NCI-H187 (cell line): ENCODE measurements at places on chromosomes 5 and 9.
A peak's percentile ranks its signal among the peaks of the same experiment; 100 is the strongest.

DNA sequence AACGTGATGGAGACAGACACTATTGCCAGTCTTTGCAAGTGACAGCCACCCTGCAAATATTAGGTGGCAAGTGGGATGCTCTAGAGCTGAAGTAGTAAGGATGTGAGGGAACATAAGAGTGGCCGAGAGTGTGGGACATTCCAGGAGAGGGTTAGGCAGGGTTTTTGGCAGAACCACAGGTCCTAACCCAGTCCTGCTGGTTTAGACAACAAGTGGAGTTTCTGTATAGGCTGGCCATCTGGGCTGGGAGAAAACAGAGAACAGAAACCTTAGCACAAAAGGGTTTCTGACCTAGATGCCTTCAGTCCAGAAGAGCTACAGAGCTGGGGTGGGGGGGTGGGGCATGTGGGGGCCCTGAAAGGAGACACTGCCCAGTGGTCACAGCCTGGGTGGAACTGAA is 107.4 kb downstream of the TMEM174 start:
- no peak for DNase-seq

DNA sequence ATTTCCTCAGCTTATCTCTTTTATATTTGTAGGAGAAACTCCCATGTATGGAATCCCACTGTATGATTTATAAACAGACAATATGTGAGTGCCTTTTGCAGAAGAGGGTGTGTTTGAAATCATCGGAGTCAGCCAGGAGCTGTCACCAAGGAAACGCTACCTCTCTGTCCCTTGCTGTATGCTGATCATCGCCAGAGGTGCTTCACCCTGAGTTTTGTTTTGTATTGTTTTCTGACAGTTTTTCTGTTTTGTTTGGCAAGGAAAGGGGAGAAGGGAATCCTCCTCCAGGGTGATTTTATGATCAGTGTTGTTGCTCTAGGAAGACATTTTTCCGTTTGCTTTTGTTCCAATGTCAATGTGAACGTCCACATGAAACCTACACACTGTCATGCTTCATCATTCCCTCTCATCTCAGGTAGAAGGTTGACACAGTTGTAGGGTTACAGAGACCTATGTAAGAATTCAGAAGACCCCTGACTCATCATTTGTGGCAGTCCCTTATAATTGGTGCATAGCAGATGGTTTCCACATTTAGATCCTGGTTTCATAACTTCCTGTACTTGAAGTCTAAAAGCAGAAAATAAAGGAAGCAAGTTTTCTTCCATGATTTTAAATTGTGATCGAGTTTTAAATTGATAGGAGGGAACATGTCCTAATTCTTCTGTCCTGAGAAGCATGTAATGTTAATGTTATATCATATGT is 18.0 kb upstream of the CTSL start:
- DNase-seq = no peak

GRCh38 chr5:107112216-107112615 is 558.5 kb downstream of the EFNA5 start:
- no peak for DNase-seq

- no peak for DNase-seq
Measured at GRCh38 chr5:148849461-148849860, 23.1 kb downstream of the ADRB2 start.

DNA sequence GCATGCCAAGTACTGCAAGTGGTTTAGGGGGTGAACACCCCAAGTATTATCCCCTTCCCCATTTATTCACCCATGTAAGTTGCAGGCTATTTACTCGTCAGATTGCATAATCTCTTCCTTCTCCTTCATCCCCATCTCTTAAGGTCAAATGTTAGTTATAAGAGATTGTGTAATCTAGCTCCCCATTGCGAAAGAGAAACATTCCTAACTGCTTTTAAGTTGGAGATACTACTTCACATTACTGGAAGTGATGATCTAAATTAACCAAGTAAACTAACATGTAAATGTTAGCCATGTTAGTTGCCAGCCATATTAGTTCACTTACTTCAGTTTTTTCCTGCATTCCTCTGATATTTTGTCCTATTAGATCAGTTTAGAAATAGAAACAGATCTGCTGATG is 262.3 kb downstream of the TAF11L14 start:
- DNase-seq = no peak

DNA sequence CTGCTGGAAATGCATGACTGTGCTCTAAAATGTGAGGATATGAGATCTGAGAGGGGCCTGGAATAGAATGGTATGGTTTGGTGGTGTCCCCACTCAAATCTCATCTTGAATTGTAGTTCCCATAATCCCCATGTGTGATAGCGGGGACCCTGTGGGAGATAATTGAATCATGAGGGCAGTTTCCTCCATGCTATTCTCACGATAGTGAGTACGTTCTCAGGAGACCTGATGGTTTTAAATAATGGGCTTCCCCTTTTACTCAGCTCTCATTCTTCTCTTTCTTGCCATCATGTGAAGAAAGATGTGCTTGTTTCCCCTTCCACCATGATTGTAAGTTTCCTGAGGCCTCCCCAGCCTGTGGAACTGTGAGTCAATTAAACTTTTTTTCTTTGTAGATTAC is 133.6 kb upstream of the ADAMTS16 start:
- no peak for DNase-seq

GRCh38 chr9:78552802-78553201 is 255.9 kb downstream of the PSAT1 start:
- DNase-seq = peak; percentile 24

DNA sequence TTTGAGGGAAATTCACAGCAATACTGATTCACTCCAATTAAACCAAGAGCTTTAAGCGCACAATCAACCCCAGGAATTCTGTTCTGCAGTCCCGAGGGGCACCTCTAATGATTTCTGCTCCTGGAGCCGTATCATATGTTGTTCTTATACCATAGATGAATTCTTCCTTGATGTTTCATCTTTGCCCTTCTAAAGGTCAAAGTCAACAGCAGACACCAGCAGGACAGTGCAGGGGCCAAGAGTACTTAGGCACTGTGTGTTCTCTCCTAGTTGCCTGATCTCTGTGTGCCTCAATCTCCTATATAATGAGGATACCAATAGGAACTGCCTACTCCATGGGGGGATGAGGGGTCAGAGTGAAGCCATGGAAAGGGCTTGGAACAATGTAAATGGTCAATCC is 16.5 kb downstream of the EPB41L4B start:
- DNase-seq = no peak

- no peak for DNase-seq
Measured at GRCh38 chr9:131312822-131313770, 23.6 kb downstream of the PLPP7 start.

DNA sequence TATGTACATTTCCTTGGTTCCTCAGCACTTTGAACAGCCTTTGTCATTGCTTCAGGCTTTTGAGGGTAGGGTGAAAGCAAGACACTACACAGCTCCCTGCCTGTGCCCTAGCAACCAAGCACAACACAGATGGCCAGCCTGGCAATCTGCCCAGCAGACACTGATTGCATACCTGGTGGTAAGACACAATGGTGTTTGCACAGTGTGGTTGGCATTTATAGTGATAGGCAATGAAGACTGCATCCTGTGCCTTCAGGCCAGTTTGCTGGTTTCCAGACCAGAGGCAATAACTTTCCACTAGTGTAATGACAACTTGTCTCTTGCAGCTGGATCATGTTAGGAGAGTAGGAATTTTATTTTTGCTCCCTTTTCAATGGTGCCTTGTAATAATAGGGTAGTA is 144.5 kb upstream of the TNC start:
- peak; percentile 59 for DNase-seq

DNA sequence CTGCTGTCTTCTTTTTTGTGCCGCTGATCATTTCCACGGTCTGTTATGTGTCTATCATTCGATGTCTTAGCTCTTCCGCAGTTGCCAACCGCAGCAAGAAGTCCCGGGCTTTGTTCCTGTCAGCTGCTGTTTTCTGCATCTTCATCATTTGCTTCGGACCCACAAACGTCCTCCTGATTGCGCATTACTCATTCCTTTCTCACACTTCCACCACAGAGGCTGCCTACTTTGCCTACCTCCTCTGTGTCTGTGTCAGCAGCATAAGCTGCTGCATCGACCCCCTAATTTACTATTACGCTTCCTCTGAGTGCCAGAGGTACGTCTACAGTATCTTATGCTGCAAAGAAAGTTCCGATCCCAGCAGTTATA is 17.1 kb downstream of the F2R start:
- DNase-seq = no peak

GRCh38 chr9:9521033-9521779 is 1091.6 kb downstream of the PTPRD start:
- no peak for DNase-seq

- DNase-seq = peak; percentile 16
Measured at GRCh38 chr9:105877721-105878120, 183.4 kb downstream of the TMEM38B start.

GRCh38 chr5:57724836-57725235 is 242.2 kb upstream of the ACTBL2 start:
- DNase-seq = no peak
